ENCODE measurements at places on chromosomes 5 and 9.

- DNase-seq, result peak; percentile 23
Measured at GRCh38 chr5:42274913-42275312, 148.3 kb upstream of the GHR start.

GRCh38 chr9:16625811-16626210 lies 244.7 kb downstream of the BNC2 start:
- DNase-seq, result peak; percentile 69

GRCh38 chr5:61320860-61321259 lies 11.2 kb upstream of the ZSWIM6 start:
- DNase-seq, result no peak

GRCh38 chr9:76650692-76651091 lies 113.5 kb upstream of the PCA3 start:
- no peak for DNase-seq

DNA sequence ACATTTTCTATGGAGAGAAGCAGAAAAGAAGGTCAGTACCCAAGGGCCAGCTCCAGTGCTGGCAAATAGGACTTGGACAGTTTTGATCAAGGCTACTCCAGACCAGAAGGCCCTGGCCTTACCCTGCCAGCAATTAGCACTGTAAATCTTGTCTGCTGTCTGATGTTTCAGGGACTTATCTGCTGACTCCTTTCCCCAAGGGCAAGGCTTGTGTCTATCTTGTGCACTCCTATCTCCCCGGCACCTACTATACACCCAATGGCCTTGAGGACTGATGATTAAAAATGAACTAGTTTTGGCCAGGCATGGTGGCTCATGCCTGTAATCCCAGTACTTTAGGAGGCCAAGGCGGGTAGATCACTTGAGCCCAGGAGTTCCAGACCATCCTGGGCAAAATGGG lies 37.2 kb downstream of the POLR1E start:
- no peak for DNase-seq

GRCh38 chr9:90274725-90275124 lies 367.9 kb downstream of the DIRAS2 start:
- DNase-seq, result no peak

DNA sequence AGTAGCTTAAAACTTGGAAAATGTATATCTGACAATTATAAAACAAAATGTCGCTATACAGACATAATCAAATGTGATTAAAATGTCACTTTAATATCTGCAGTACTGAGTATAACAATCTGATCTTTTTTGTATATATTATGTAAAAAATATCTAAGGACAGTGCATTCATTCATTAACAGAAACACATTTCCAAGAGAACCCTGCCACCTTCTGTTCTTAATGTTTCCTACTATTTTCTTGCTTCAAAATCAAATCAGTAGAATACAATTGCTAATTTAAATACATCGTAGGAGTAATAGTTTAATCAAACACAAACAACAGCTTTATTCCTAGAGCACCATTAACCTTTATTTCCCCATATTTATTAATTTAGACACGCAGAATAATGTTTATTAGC lies 142.6 kb upstream of the ST8SIA4 start:
- DNase-seq, result peak; percentile 28

- no peak for DNase-seq
Measured at GRCh38 chr5:13212886-13213285, 731.6 kb downstream of the DNAH5 start.

DNA sequence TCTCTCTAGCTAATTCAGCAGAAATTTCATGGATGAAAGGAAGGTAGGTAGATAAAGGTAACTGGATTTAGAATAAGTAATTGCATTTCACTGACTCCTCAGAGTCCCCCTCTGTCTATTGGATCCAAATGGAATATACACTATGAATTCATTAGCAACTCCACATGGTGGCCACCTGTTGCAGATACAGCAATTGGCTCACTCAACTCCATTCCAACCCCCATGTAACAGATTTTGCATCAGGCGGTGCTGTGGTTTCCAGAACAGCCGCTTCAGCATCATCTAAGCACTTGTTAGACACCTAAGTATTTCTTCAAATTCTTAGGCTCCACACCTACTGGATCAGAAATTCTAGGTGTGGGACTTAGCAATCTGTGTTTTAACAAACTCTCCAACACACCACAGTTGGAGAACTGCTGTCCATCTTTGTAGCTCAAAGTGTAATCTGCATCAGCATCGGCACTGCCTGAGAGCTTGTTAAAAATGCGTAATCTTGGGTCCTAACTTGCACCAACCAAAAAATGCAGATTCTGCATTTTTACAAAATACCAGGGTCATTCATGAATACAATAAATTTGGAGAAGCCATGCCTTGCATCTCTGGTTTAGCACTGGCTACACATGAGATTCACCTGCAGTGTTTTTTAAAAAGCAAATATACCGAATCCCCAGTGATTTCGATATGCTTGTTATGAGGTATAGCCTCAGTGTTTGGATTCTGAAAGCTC lies 413.8 kb upstream of the CD180 start:
- no peak for DNase-seq

DNA sequence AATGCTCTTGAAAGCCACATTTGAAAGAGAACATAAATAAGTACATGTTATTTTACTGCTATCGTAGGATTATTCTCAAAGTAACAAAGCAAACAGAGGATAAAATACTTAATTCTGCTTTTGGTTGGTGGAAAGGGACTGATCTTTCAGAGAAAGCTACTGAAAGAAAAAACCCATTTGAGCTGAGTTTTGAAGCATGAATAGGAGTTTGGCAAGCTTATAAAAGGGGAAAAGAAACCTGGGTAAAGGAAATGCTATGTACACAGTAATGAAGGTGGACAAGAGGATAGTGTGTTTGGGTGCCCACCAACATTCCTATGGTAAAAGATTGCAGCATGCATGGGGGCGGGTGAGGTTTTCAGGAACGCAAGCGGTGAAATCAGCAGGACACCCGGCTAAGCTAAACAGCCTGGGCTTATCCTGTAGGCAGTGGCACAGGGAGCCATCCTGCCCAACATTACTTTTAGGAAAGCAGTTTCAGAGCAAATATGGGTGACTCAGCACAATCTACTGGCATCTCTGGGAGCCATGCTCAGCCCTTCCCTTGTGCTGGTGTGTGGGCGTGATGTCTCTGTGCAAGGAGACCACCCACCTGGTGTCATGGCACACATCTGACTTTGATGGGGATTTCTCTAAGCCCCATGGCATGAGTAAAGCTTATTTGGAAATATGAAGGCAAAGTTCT lies 673.9 kb upstream of the KLF4 start:
- peak; percentile 49 for DNase-seq

DNA sequence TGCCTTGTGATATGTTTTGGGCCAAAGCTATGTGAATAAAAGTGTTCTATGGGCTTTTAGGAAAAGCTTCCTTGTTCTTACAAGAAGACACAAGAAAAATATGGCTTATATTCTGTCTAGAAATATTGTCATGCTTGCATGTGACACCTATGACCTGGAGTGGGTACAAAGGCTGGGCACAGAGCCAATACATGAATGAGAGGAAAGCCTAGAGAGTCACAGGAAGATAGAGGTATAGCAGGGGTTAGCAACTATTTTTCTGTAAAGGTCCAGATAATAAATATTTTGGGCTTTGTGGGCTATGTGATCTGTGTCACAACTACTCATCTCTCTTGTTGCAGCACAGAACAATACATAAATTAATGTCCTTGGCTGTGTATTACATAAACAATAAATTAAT lies 196.6 kb upstream of the CD180 start:
- no peak for DNase-seq

DNA sequence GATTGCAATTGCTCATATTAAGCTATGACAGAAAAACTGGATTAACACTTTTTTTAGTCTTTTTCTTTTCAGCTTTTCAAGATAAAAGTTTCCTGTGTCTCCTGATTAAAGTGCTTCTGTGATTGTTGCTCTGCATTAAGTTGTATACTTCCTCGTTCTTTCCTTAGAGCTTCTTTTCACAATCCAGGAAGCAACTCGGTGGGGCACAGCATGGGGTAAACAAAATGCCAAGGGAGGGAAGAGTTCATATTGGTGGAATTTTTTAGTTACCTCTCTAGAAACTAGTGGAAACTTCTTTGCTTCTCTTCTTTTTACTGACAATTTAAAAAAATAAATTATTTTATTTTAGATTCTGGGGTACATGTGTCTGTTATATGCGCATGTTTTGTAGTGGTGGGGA lies 37.8 kb upstream of the ARRDC3 start:
- no peak for DNase-seq

- peak; percentile 0 for DNase-seq
Measured at GRCh38 chr5:126233256-126233655, 190.0 kb upstream of the GRAMD2B start.

GRCh38 chr5:151036556-151036955 lies 16.2 kb downstream of the GPX3 start:
- no peak for DNase-seq

- peak; percentile 24 for DNase-seq
Measured at GRCh38 chr9:137168904-137169856, 671 bp downstream of the LRRC26 start.

GRCh38 chr9:87497604-87498045 lies at the start of gene DAPK1:
DAPK1 (plus strand) TSS chr9:87497867; CDS start chr9:87499078, 1,211 bp downstream.
- DNase-seq, result peak; percentile 66

- peak; percentile 68 for DNase-seq
Measured at GRCh38 chr9:20728493-20729220, 44.6 kb downstream of the FOCAD start.
